ENCODE measurements at places on chromosomes 5 and 9. TPM values are rescaled to one million over a fixed set of nuclear protein-coding genes. Genes with fewer than 3 reads are reported as not detected.

SPATA31D4 gene
- total RNA-seq, result not detected

RIGI gene
- 4.5 TPM for total RNA-seq

TTC33 gene
- total RNA-seq, result 14.8 TPM

MORN5 gene
- total RNA-seq, result not detected

NFIB gene
- total RNA-seq, result 110 TPM

SLC12A2 gene
- 11.0 TPM for total RNA-seq

PCDHGA3 gene
- 12.1 TPM for total RNA-seq

MCCC2 gene
- 118 TPM for total RNA-seq

ADGRD2 gene
- not detected for total RNA-seq

TRUB2 gene
- total RNA-seq, result 41.4 TPM

PCDHB13 gene
- 1.7 TPM for total RNA-seq

PCDHA13 gene
- 0.10 TPM for total RNA-seq

WWC1 gene
- 4.3 TPM for total RNA-seq

SURF6 gene
- 11.9 TPM for total RNA-seq

STOM gene
- total RNA-seq, result 153 TPM

ANKRD18B gene
- 0.89 TPM for total RNA-seq

CAMK2A gene
- total RNA-seq, result 16.6 TPM

TLX3 gene
- total RNA-seq, result not detected

CENPH gene
- 3.5 TPM for total RNA-seq

PRLR gene
- total RNA-seq, result 0.40 TPM

SLC6A7 gene
- total RNA-seq, result not detected

ABO gene
- total RNA-seq, result 1.7 TPM

RMRP gene
- total RNA-seq, result 16,495 TPM

ORM1 gene
- not detected for total RNA-seq

CCNI2 gene
- total RNA-seq, result 0.10 TPM

COL15A1 gene
- 47.2 TPM for total RNA-seq

MCC gene
- 27.1 TPM for total RNA-seq

All from left ventricle myocardium superior (tissue), 1 donor.